ENCODE measurements at places on chromosomes 5 and 9.

DNA sequence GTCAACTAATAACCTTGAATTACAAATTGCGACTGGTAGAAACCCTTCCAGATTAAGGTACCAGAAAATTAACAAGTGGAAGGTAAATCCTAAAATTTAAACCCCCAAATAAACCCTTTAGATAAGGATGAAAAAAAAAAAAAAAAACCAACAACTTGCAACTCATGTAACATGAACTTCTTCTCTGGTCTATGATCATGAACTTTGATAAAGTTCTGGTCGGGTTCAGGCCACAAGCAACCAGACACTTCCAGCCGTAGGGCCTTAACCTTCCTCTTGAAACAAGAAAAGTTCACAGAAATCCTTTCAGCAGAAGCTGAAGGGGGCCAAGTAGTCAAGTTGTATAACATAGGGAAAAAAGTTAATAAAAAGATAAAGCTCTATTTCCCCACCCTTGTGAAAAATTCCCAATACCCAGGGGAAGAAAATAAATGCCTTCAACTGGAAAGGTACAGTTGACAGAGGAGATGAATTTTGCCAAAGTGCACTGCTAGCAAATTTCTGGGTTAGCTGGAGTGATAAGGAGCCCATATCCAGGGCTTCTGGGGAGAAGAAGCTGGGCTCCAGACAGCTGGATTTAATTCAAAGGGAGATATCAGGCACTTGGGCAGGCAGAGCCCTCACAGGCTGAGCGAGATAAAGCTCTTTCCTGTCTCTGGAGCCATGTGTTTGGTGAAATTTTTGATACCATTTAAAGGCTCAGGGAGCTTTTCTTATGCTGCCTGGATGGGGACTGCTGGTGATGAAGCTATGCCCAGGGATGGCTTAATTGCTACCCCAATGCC is 234.2 kb upstream of the PANK3 start:
- no peak for DNase-seq

- no peak for DNase-seq
These were observed 152.9 kb upstream of the PITX1 start for GRCh38 chr5:135186662-135187522.

DNA sequence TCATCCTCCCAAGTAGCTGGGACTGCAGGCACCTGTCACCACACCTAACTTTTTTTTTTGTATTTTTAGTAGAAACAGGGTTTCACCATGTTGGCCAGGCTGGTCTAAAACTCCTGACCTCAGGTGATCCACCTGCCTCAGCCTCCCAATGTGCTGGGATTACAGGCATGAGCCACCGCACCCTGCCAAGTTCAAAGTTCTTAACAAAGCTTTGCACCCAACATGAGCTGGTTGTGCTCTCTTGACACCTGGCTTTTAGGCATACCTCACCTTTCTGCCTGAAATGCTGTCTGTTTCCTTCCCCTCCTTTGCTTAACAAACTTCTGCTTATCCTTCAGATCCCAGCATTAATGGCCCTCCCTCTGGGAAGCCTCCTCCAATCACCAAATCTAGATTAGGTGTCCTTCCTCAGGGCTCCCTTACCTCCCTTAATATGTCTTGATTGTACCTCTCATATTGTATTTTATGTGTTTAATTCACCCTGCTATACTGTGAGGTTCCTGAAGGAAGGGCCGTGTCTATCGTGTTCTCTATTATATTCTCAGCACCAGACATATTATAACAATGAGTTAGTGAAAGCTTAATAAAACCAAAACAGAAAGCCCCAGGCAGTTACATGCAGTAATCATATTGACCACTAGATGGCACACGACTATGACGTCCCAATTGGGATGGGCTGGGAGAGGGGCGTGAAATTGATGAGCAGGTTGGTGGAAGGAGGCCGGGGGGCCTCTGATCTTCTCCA is 62.9 kb upstream of the PPARGC1B start:
- DNase-seq = no peak

DNA sequence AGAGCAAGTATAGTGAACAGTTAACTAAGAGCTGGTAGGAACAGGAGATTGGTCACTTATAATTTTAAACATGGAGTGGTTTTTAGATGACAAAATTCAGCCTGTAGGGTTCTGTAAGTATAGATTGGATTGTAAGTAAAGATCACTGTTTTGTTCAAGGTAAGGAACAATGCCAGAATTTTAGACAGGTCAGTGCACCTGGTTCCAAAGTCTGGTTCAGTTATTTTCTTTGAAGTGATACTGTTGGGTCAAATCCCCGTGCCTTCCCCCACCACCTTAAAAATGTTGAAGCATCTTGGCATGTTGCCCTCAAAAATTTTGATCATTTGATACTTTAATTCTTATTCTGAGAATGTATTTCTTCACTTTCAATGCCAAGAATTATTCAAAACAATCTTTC is 12.9 kb downstream of the RAD23B start:
- DNase-seq = no peak

GRCh38 chr9:93118863-93119702 is 15.0 kb downstream of the NINJ1 start:
- no peak for DNase-seq

- DNase-seq = peak; percentile 17
These were observed 41.3 kb downstream of the UGCG start for GRCh38 chr9:111937781-111938426.

DNA sequence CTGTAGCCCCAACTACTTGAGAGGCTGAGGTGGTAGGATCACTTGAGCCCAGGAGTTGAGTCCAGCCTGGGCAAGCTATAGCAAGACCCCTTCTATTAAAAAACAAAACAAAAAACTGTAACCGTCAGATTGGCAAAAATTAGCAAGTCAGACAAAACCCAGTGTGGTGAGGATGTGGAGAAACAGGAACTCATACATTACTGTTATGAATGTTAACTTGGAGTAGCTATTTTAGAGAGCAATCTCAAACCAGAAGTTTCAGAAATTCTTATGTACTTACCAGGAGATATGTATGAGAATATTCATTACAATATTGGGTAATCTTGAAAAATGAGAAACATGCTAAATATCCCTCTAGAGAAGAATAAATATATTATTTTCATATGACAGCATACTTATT is 120.3 kb downstream of the INVS start:
- DNase-seq = no peak

DNA sequence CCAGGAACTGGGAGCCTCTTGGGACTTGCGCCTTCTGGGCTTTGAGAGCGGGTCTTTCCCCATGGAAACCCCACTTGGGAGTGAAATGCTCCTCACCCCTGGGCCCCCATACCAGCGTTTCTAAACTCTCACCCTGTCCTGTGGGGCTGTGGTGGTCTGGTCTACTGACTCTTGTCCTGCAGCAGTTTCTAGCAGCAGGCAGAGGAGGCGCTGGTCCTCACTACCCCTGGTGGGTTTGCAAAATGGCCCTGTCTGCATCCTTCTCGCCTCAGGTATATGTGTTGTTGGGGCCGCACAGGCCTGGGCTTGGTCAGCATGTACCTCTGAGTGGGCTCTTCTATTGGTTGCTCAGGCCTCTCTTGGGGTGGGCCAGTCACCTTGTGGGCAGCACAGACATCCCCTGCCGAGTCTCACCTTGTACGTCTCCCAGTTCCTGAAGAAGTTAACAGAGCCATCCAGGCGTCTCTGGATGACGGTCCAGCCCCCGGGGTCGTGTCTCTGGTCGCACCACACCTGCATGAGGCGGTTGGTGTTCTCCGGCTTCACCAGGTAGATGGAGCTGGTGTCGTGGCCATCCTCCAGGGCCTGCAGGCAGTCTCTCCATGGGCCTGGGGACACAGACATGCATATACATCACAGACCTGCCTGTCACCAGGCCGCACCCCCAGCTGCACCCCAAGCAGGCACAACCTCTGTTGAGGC is 29.0 kb downstream of the ANGPTL2 start:
- DNase-seq = no peak

DNA sequence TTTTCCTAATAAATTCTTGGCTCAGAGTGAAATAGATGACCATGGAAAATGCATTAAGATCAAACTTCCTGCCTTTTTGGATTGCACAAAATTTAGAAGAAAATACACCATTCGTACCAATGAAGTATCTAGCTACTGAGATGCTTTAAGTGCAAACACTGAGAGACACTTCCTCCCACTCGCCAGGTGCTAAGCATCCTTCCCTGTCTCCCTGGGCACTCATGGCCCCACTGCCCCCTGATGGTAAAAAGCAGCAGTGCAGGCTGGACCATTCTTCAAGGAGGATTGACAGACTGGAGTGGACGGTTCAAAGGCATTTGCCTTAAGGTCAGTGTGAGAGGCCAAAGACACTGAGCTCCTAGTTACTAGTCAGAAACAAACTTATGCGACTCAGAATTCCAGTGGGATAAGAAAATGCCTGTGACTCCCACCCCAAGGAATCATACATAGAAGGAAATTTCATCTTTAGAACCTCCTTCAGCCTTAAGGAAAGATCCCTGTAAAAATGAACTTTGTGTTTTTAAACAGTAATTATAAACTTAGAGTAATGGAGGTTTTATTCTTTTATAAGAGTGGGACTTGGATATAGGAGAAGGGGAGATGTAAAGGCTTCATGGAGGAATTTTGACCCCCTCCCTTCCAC is 86.0 kb upstream of the SLC30A5 start:
- peak; percentile 24 for DNase-seq

- DNase-seq = no peak
These were observed 49.0 kb upstream of the LMX1B start for GRCh38 chr9:126564716-126565115.

GRCh38 chr5:100577506-100577905 is 42.3 kb downstream of the FAM174A start:
- no peak for DNase-seq

GRCh38 chr5:52896534-52897237 is 92.5 kb upstream of the ITGA2 start:
- no peak for DNase-seq

DNA sequence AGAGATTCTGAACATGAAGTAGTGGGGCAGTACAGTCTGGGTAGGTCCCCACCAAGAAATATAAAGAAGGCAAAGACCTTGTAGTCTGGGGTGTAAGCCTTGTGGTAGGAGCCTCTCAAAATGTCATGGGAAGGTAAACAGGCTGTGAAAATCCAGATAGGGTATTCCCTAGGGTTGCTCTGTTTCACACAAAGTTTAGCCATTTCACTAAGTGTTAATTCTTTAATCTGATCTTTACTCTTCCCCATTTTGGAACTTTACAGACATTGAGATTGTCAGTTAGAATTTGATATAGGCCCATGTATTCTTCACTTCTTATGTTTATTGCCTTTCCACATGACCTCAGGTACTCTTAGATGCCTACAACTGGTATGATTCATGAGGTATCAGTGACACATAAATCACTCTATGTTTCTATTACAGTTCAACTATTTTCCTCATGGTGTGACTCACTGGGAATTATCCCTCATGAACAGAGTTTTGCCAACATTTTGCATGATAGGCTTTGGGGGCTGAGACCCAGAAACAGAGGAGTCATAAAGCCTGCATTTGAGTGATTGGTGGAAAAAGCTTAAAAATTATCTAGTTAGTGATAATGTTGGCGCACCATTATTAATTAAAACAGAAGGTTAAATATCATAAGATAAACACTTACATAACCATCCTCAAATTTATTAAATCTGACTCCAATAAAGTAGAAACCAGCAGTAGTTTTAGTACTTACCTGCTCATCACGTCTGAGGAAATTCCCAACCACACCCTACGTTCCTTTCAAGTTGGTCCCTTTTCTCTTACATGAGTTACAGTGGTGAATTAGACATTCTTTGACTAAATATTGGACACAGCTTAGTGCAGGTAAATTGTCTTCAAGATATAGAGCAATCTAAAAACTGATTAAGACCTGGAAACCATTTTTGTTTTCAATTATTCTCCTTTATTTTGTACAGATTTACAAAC is 399.8 kb upstream of the MEF2C start:
- DNase-seq = no peak

DNA sequence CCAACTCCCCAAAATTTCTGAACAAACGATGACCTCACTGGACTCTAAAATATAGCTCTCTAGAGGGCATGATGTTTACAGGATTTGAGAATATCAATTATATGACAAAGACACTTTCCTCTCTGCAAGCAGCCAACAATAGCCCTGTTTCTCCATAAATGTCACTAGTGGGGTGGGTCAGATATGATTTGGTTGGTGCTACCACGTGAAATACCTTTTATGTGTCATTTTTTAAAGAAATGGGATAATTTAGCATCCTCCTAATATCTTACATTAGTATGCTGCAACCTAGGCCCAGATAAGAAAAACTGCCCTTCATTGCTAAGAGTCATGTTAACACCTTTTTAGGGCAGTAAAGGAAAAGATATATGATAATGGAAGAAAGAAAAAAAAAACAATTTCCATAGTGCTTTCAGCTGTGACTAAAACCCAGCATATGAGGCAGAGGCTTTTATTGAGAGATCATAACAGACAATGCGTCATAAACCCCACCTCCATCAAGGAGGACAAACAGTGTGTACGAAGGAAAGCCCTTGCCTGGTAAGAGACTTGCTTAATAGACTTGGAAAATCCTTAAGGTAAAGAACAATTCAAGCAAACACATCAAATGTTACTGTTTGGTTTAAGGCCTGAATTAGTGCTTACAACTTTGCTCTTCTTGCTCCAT is 372.4 kb upstream of the PAPPA start:
- DNase-seq = no peak

DNA sequence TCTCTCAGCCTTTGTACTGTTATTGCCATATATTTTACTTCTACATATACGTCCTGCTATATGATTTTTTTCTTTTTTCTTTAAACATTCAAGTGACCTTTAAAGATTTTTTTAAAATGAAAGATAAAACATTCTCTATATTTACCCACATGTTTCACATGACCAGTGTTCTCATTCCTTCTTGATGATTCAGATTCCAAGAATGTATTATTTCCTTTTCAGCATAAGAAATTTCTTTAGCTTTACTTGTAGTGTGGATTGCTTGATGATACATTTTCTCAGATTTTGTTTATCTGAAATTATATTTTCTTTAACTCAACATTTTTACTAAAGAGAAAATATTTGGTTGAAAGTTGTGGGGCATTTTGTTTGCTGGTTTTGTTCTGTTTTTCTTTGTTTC is 792.1 kb downstream of the BRINP1 start:
- no peak for DNase-seq

- DNase-seq = no peak
These were observed 297.1 kb upstream of the CD180 start for GRCh38 chr5:67493676-67494075.

DNA sequence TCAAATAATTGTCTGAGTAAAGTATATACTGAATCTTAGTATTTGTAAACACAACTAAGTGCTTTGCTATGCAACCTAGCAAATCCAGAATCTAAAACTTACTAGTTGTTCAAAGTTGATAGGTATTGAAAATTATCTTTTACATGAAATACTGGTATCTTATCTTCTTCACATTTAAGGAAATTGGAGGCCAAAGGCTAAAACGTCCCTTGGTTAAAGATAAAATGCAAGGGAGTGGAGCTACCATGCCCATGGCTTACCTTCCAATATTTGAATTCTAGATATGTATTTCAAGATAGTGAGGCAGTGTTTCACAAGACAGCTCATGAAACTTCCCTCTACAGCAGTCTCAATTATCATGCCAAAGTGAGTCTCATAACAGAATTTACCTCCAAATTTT is 373.5 kb downstream of the KIAA0825 start:
- DNase-seq = no peak

DNA sequence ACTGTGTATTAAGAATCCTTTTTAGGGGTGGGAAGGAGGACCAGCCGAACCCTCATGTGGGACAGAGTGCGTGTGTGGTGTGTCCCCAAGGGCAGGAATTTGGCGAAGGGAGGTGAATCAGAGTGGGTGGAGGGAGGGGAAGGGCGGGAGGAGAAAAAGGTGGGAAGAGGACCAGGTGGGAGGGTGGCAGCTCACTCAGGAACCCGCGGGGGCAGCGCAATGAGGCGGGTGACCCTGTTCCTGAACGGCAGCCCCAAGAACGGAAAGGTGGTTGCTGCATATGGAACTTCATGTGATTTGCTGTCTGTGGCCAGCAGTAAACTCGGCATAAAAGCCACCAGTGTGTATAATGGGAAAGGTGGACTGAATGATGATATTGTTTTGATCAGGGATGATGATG is 8.8 kb upstream of the POLR1E start:
- DNase-seq = no peak

Data from stimulated activated CD8-positive, alpha-beta memory T cell treated with anti-CD3 and anti-CD28 coated beads, Interleukin-15, amount 100 ng/mL, for 4 hours (primary cell).